ENCODE measurements at places on chromosomes 3 and 15.

GRCh38 chr3:188829576-188829975 lies 342.2 kb upstream of the TPRG1 start:
- DNase-seq: no peak

DNA sequence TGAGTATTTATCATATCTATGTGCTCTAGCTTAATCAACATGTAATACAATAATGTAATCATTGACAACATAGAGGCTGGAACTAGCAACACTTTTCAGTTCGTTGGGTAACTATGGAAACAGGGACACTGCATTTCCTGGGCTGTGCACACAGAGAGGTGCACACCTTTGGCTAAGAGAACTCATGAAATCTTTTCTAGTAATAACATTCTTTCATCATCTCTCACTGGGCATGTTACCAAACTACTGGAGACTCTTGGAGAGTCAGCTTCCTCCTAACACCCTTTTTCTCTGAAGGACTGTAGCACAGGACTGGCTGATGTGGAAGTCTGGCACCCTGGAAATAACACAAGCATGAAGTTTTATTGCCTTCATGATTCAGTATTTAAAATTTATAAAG lies 135.6 kb downstream of the KCNMB2 start:
- no peak for DNase-seq

DNA sequence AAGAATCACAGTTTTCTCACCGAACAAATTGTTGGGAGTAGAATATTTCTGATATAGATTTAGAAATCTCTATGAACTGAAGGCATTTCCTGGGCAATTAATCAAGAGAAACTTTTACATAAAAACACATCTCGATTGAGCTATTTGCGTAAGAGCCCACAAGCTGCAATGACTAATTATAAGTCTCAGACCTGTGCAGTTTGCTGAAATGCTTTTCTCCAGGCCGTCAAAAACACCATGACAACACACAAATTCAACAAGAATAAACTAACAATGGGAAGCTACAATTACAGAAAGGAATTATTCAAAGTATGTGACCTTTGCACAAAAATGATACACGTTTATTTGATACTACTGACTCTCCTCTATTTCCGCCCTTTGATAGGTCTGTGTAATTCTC lies 481.2 kb upstream of the WNT5A start:
- DNase-seq: no peak

GRCh38 chr15:83973816-83974215 lies 261.8 kb upstream of the GOLGA6L4 start:
- DNase-seq: no peak

GRCh38 chr3:133799794-133800585 lies 5.6 kb upstream of the SRPRB start:
- no peak for DNase-seq

DNA sequence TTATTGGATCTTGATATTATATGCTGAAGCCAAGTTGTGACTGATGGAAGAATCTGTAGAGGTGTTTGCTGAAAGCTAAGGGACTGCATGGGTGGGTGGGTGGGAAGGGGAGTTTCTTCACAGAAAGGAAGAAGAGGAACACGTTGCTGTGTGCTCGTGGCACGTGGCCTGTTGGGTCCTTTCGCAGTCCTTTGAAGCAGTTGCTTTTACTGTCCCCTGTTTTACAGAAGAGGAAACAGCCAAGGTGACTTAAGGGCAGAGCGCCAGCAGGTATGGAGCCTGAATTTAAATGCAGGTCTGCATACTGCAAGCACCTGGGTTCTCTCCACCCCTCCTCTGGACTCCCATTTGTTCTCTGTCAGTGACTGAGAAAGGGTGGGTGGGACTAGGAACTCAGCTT lies 59.4 kb upstream of the PRR23C start:
- no peak for DNase-seq

DNA sequence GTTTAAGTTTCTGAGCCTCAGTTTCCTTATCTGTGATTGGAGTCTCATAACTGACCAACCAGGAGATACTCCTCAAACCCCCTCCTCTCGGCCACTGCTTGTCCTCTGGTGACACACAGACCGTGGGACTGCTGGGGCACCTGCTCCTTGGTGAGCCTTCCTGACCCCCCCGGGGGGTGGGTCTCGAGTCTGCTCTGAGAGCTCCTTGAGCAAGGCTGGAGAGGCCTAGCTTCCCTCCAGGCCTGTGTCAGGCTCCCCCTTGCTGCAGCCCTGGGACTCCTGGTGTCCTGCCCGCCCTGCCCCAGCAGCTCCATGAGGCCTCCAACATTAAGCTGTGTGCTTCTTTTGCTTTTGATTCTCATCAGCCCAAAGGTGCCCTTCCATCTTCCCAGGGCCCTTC lies 27.7 kb downstream of the SRPRB start:
- no peak for DNase-seq

- DNase-seq: no peak
These were observed 937.2 kb downstream of the ZPLD1 start for GRCh38 chr3:103372031-103372430.

GRCh38 chr15:57686657-57687056 lies 19.9 kb upstream of the POLR2M start:
- DNase-seq: no peak

DNA sequence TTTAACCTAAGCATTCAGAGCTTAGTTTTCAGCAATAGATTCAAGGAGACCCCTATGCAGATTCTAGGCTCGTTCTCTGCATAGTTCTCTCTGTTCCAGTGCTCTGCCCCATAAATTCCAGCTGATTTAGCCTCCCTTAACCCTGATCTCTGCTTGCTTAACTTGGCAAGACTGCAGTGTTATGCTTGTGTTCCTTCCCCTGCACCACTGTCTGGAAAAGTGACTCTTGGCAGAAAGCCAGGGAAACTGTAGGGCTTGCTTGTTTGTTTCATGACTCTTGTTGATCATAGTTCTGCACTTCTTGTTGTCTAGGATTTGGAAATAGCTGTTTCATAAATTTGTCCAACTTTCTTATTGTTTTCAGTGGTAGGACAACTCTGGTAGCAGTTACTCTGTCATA lies 40.1 kb downstream of the ANAPC13 start:
- DNase-seq: no peak

DNA sequence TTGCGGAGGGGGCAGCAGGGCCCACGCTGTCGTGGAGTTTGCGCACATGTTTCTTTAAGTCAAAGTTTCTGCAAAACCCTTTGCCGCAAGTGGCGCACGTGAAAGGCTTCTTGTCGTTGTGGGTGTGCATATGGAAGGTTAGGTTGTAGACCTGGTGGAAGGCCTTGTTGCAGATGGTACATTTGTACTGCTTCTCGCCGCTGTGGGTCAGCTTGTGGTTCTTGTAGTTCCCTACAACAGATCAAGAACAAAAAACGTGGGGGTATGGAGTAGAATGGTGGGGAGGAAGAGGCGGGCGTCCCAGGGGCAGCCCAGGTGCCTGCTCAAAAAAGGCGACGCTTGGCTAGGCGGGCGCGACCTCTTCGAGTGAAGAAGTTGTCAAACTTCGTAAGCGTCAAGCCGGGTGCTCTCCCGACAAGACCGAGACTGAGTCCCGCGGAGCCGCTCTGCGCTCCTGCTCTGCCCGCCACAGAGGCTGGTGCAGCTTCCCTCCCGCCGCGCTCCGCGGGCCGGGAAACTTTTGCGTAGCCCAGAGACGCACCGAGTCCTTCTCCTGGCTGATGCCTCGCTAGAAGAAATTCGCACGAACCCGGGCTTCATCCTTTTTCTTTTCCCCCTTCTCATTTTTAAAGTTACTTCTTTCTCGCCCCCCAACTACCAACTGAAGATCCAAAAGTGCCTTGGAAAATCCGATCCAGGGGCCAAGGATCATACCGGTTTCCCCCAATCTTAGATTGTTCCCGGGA lies 3.1 kb downstream of the FEZF2 start:
- DNase-seq: no peak

DNA sequence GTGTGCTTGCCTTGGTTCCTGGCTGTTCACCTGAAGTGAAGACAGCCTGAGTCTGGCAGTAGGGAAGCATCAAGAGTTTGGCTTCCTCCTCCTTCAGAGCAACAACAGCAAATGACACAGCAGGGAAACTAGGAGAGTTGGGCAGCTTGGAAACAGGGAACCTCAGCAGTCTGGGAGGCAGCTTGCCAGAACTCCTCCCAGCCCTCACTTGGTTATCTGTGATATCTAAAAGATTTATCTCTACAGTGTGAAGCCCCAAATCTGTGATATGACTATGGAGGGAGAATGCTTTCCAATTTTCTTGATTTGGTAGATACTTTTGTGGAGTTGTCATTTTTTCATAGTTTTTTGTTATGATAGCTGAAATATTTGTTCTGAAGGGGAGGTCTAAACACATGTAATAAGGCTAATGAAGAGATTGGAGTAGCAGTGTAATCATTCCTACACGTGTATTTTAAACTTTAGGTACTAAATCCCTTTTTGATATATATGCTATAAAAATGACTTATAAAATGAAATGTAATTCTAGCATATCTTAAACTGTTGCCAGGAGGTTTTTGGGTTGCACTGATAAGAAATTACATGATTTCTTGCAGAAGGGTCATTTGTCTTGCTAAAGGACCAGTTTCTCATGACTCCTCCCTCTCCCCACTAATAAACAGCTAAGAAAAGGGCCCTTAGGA lies 20.8 kb downstream of the UBE2E1 start:
- no peak for DNase-seq

DNA sequence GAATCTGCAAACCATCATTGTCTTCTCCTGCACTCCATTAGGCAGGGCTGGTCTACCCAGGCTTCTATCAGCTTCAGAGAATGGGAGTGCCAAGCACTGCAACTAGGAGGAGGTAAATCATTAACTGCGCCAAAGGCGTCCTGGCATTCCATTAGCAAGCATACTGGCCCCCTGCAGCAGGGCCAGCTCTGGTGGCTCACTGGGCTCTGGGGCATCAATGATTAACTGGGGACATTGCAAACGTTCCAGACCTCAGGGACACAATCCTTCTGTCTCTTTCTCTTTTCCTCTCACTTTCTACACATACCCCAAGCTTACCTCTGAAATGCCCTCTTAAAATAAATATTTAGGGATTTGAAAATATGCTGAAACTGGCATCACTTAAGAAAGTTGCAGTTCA lies 129.0 kb downstream of the MYLK start:
- no peak for DNase-seq

GRCh38 chr3:14223595-14223994 lies 45.0 kb downstream of the LSM3 start:
- DNase-seq: no peak

- no peak for DNase-seq
These were observed 41.6 kb downstream of the NANOGP8 start for GRCh38 chr15:35043373-35044095.

Measured in sigmoid colon (tissue), 7 donors.